Activated naive CD4-positive, alpha-beta T cell treated with anti-CD3 and anti-CD28 coated beads, Interleukin-2, amount 50 U/mL, for 72 hours (primary cell): ENCODE measurements at places on chromosomes 6 and 20.
A peak's percentile ranks its signal among the peaks of the same experiment; 100 is the strongest.

DNA sequence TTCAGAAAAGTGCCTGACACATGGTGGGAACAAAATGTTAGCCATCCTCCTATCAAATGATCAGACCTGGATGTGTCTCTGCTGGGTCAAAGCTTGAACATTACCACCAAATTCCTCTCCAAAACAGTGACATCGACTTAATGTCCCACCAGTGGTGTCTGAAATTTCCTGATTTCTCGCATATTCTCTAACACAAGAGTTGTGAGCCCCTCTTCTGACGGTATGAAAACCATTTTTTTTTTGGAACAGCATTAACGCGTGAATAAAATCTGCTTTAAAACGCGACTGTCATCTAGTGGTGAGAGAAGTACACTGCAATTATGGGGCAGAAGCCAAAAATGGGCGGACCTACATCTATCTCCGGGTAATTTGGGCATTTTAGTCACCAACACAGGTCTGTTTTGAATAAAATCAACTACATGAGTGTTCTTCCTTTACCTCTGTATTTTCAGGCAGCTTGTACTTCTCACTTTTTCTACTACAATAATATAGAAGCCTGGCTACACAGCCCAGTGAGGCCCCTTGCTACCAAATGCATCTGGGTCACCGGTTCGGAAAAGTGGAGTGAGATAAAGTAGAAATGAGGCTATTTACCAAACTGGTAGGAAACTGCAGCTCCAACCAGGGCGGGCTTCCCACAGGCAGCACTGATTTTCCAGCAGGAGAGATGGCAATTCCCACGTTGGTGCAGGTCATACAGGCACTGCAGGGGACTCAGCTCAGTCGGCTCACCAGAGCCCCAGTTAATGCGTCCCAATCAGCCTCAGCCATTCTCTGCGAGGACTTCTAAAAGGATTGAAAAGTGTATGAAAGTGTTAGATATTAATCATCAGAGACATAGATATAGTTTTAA, 27.4 kb downstream of the MGME1 start:
- DNase-seq: no peak

GRCh38 chr6:165704045-165704748, 41.2 kb upstream of the PDE10A start:
- no peak for DNase-seq

GRCh38 chr6:130229645-130230044, 6.9 kb upstream of the SAMD3 start:
- DNase-seq: no peak

GRCh38 chr20:1225263-1225782, 521 bp upstream of the RAD21L1 start:
- DNase-seq: no peak

DNA sequence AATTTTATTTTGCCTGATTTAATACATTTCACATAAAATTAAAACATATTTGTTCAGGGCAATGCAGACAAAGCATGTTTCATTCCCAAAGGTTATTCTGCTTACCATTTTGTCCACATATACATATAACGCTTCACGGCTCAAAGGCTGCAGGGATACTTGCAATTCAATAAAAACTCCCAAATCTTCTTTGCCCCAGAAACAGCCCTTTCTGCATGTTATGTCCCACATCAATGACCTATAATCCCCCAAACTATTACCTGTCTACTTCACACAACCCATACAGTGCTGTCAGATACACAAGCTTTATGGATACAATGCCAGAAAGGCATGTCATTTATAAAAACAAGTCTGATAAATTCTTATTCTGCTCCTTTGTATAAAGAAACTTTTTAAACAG, 20.2 kb downstream of the SNX5 start:
- no peak for DNase-seq

DNA sequence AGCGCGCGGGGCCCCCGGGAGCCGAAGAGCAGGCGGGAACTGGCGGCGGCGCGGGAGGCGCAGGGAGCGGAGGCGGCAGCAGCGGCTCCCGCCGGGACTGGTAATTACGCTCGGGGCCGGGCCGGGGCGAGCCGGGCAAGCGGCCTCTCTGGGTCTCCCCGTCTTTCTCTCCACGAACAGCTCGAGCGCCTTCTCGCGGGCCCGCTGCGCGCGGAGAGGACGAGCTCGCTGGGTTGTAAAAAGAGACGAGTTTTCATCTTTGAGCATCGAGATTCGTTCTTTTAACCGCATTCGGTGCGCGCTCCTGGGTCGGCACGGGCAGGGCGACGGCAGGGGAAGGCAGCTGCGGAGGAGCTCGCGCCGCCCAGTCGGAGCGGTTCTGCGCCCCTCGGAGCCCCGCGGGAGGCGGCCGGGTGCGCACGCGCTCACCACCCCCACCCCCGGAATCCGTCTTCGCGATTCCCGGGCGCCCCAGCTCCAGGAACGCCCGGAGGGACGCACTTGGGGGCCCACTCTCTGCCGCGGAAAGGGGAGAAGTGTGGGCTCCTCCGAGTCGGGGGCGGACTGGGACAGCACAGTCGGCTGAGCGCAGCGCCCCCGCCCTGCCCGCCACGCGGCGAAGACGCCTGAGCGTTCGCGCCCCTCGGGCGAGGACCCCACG, 38.0 kb downstream of the YTHDF1 start:
- no peak for DNase-seq

GRCh38 chr6:168532070-168532469, 91.1 kb downstream of the SMOC2 start:
- DNase-seq: no peak

GRCh38 chr6:93124006-93124632, 295.2 kb downstream of the EPHA7 start:
- no peak for DNase-seq

- no peak for DNase-seq
Measured at GRCh38 chr6:2807342-2808090, 34.1 kb downstream of the SERPINB1 start.

DNA sequence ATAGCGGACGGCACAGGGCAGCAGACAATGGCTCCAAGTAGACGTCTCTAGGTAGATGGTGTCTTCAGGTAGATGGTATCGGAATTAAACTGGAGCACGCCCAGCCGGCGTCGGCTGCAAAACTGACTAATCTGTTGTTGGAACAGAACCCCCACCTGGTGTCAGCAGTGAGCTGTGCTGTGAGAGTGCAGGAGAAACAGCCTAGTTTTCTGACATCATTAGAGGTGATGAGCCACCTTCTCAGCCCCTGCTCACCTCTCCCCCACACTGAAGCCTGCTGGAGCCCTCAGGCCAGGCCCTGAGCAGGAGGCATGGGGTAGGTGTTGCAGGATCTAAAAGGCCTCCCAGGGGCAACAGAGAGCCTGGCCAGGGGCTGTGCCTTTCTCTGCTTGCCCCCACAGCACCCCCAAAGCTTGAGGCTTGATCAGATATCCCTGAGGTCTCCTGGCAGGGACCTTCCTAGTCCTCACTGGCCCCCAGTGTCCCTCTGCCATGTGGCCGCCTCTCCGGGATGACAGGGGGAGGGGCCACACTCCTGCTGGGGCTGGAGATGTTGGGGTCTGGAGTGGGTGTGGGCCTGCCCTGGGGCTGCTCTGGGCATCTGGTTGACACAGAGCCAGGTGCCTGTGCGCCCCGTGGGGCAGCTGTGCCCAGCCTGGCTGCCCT, 6.9 kb upstream of the HELZ2 start:
- DNase-seq: no peak

DNA sequence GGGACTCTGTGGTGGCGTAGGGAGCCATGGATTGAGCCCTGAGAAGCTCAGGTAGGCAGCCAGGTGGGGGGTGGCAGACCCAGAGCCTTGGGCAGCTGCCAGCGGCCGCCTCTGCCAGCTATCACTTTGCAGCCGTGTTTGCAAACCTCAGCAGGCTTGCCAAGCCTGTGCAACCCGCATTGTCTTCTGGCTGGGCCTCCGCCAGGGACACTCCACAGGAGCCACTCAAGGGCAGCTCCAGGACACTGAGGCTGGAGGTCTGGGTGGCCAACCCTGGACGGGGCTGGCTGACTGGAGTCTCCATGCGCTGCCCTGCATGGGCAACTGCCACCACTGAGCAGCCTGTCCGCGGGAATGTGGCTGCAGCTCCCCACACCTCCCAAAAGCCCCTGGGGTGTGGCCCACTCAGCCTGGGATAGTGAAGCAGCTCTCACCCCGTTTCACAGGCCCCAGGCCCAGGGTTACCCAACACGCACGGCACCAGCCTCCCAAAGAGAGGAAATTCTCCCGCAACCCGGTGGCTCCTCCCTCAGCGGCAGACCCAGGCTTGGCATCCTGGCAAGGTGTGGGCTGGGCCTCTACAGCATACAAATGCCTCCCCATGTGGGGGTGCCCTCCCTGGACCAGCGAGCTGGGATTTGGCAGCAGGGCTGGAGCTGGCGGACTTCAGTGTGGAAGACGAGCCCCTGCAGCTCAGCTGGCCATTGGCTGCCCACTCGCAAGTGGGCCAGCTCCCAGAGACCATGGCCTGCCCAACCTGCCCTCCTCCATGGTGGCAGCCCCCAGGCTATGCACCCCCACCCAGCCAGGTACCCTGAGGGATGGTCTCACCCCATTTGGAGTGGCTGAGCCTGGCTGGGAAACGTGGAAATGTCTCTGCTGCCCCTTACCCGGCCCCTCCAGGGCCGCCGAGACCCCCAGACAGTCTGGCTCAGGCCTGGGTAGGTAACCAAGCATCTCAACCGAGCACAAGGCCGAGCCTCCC, 2.9 kb downstream of the CHRNA4 start:
- DNase-seq: no peak

DNA sequence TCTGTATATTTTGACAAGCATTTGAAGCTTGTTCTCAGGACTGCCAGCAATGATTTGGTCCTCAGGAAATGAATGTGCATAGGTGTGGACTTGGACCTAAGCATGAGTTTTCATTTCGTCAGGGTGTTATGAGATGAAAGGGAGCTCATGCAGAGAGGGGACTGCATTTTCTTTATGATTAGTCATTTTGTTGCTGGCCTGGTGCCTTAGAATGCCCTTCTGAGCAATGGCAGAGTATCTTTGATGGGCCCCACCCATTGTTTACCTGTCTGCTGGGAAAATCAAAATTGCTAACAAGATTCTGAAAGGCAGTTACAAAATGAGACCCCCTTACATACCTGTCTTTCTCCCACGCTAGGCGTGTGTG, 51.5 kb upstream of the MTHFD1L start:
- peak; percentile 6 for DNase-seq

DNA sequence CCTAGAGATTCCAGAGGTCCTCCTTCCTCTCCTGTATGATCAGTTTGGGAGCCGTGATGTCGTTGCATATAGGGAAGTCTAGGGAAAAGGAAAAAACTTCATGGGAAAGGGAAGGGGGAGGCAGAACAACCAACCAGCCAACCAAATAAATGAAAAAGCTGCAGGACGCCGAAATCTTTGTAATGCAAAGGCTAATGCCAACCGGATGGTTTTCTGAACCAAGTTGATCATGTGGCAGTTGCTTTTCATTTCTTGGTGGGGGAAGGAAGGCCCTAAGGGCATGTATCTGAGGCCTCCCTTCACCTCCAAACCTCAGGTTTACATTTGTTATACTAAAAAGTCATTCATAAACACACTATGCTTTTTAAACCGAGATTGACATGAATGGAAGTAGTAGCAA, 167.2 kb downstream of the ARID1B start:
- no peak for DNase-seq

DNA sequence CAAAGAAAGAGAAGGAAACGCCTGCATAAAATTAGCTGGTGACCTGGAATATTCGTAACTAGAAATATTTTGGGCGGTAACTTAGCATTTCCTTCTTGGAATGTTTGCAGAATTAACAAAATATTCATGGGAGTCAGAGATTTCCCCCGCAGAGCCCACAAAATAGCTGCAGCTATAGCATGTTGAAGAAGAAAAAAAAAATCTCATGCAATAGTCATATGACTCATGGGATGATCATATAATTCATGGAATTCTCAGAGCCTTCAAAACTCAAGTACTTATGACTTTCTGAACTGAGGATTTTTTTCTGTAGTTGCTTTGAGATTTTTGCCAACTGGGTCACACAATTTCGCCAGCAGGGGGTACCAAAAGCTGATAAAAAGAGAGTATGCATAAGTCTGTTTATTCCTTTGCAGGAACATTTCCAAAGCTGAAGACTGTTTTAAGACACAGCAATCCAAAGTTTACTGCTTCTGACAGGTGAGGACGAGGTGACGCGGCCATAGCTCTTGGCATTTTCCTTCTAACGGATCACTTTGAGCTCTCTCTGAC, 586.0 kb upstream of the CHD6 start:
- DNase-seq: no peak

DNA sequence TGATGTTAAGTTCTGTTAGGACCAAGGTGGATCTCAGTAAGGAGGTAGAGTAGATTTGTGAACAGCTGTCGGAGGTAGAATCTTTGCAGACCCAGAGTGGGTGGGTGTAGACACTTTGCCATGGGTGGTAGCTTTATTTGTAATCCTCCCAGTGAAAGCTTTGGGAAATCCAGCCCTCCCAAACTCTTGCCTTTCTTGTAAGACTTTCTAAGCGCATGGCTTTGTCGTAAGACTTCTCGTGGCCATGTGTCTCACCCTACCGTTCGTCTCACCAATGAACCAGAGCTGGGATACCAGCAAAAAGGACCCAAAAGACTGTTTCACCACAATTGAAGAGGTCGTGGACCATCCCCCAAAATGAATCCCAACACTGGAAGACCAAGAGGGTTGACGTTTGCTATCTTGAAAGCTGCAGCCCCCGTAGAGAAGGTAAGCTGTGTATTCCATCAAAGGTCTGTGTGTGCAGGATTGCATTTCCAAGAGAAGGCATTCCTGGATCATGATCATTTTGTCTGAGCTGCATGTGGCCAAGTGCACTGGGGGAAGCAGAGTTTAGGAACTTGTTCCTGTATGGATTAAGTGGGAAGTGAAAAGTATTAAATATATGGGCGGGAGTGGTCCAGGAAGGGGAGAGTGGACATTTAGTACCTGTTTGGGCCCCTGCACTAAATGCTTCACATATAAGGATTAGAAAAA, 5.8 kb upstream of the TMEM14A start:
- no peak for DNase-seq

DNA sequence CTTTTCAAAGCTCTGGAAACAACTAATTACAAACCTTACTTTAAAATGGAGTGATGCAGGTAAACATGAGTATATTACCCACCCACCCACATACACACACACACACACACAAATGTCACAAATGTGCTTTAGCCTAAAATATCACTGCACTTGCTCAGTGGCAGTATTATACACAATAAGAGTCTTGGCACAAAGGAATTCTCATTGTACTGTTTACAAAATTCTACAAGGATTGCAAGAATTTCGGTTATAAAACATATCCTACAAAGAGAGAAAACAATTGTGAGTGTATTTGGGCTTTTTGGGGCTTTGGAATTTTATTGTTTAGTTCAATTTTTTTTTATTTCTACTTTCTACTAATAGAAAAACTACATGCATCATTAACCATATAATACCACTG, 113.2 kb upstream of the BEND6 start:
- no peak for DNase-seq

GRCh38 chr6:17021539-17021889, 80.3 kb upstream of the STMND1 start:
- DNase-seq: no peak

- DNase-seq: no peak
Measured at GRCh38 chr6:112177092-112177491, 77.3 kb downstream of the LAMA4 start.

DNA sequence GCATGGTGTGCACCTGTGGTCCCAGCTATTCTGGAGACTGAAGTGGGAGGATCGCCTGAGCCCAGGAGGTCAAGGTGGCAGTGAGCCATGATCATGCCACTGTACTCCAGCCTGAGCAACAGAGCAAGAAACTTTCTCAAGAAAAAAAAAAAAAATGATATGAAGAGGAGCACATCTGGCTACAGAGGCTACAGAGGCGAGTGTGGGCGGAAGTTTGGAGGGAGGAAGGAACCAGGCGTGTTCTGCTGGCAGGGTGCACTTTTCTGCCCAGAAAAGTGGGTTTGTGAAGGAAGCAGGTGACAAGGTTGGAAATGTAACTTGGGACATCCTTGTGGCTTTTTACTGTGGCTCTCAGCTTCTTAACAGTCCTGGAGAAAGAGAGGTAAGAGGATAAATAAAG, 96.7 kb downstream of the SNX5 start:
- DNase-seq: no peak
